Ascending aorta (tissue), 2 donors: ENCODE measurements at places on chromosomes 12 and 14. TPM values are rescaled to one million over a fixed set of nuclear protein-coding genes. Genes with fewer than 3 reads are reported as not detected.

CLEC7A gene
- total RNA-seq: 6.0 TPM

FSCB gene
- not detected for total RNA-seq

TIMM9 gene
- 0.96 TPM for total RNA-seq

TAS2R13 gene
- 1.4 TPM for total RNA-seq

SSPN gene
- 56.3 TPM for total RNA-seq

PA2G4 gene
- total RNA-seq: 101 TPM

BAG5 gene
- 7.1 TPM for total RNA-seq

SIVA1 gene
- 410 TPM for total RNA-seq

CLEC9A gene
- not detected for total RNA-seq

IGFBP6 gene
- 1,664 TPM for total RNA-seq

RNASE3 gene
- total RNA-seq: not detected

CLEC4C gene
- total RNA-seq: not detected

KLRG1 gene
- total RNA-seq: 0.53 TPM

SLC6A12 gene
- 1.4 TPM for total RNA-seq

WSCD2 gene
- total RNA-seq: 3.5 TPM

TMEM52B gene
- not detected for total RNA-seq

TMEM63C gene
- total RNA-seq: 0.11 TPM

SNAPC1 gene
- 2.7 TPM for total RNA-seq

SRGAP1 gene
- 5.5 TPM for total RNA-seq

KRT71 gene
- total RNA-seq: not detected

WNT1 gene
- total RNA-seq: not detected

TTC8 gene
- total RNA-seq: 24.4 TPM

BATF gene
- not detected for total RNA-seq

KRT2 gene
- total RNA-seq: not detected

KRT75 gene
- total RNA-seq: not detected

KCTD10 gene
- total RNA-seq: 102 TPM

AMN1 gene
- 0.75 TPM for total RNA-seq

CYP27B1 gene
- not detected for total RNA-seq

TESPA1 gene
- not detected for total RNA-seq

ASPG gene
- not detected for total RNA-seq
